Activated CD4-positive, alpha-beta memory T cell treated with anti-CD3 and anti-CD28 coated beads for 36 hours (primary cell): ENCODE measurements at places on chromosomes 3 and 15. TPM values are rescaled to one million over a fixed set of nuclear protein-coding genes. Genes with fewer than 3 reads are reported as not detected.

GRCh38 chr15:93300796-93301195, 211.8 kb upstream of the RGMA start:
- no peak for DNase-seq

PRSS50 gene
- total RNA-seq, result not detected

XPC gene
- 31.6 TPM for total RNA-seq

TERC gene
- 19.2 TPM for total RNA-seq
